Frontal cortex (tissue), 4 donors: ENCODE measurements at places on chromosomes 7 and 10. TPM values are rescaled to one million over a fixed set of nuclear protein-coding genes. Genes with fewer than 3 reads are reported as not detected.

DNA sequence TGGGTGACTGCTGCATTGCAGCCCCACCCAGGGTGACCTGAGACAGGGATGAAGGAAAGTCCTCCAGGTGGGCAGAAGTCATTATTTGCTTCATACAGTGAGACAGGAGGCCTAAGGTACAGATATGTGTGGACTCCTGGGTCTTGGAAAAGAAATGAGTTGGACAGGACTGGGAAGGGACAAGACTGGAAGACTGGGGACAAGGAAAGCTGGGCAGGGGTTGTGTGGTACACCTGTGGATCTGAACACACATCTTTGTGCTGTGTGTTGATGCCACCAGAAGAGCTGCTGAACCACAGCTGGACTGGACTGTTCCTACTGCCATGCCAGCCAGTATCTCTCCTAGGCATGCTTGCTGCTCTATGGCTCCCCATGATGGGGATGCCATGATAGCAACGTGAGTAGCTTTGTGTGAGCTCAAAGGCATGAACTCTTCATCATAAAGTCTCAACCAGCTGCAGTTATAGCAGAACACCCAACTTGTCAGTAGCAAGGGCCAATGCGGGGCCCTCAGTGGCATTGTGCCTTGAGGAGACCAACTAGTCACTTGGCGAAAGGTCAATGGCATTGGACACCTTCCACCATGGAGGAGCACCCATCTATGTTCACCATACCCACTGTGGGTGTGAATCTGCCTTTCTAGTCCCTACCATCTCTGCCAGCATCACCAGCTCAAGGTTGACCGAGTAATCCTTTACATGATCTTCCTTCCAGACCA is 76.0 kb upstream of the GRB10 start:
- no peak for DNase-seq

GRCh38 chr7:157267956-157268355 is 68.8 kb upstream of the DNAJB6 start:
- DNase-seq: no peak

SMKR1 gene
- total RNA-seq: 3.7 TPM

DNA sequence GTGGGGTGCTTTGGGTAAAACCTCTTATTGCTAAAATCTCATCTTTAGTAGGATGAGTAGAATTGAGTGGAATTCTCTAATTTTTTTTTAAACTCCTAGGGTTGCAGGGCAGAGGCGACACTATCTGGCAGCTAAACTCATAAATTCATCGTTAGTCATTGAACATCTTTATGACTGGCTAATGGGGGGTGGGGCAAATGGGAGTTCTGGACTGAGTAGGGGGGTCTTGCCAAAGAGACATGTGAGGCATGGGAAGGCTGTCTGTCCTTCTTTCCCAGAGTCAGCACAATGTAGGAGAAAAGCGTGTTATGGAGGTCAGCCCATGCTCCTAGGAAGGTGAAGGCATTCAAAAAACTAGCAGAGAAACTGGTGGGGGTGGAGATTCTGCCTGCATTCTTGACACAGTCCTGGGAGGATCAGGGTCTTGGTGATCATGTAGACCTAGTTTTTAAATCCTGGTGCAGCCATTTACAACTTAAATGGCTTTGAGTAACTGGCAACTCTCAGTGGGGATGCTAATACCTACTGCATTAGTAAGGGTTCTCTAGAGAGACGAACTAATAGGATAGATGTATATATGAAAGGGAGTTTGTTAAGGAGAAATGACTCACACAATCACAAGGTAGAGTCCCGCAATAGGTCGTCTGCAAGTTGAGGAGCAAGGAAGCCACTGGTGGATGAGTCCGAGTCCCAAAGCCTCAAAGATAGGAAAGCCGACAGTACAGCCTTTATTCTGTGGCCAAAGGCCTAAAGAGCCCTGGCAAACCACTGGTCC is 47.7 kb downstream of the EMX2 start:
- no peak for DNase-seq

GFRA1 gene
- total RNA-seq: 8.2 TPM
